ENCODE measurements at places on chromosomes 5 and 9.

DNA sequence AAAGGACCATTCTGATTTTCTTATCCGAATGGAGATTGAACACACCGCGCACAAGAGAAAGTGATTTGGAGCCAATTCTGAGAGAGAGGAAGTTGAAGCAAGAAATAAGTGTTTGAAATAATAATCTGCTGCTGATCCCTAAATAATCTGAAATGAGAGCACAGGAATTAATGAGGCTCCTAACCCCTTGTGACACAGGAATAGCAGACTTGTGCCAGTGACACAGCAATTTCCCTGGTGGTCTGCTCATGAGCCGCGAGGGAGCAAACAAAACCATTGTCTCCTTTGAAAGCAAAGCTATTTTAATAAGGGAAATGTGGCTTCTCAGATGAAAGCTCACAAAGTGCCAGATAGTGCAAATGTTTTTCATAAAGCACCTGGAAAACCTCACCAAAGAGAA lies 936.1 kb upstream of the WWC1 start:
- DNase-seq: no peak

DNA sequence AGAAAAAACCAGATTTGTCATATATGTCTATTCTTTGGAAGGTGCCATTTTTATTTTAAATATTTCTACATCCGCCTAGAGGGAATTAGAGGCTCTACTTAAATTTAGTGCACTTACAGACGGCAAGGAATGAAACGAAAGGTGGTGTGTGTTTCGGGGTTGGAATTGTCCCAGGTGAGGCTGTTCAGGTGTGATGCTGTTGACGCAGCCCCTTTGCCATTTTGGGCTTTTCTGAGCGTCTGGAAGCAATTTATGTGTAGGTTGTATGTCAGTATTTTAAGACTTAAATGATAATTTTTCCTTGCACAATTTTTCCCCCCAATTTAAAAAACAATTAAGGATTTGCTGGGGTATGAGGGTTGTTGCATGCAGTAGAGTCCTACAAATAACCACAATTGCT lies 2.0 kb downstream of the TENT4A start:
- no peak for DNase-seq

- peak; percentile 99 for DNase-seq
Observed at GRCh38 chr5:176647030-176647842, at the start of gene TSPAN17. TSS of gene TSPAN17 (plus strand) at chr5:176647484. CDS start at chr5:176647616, 132 bp downstream.

DNA sequence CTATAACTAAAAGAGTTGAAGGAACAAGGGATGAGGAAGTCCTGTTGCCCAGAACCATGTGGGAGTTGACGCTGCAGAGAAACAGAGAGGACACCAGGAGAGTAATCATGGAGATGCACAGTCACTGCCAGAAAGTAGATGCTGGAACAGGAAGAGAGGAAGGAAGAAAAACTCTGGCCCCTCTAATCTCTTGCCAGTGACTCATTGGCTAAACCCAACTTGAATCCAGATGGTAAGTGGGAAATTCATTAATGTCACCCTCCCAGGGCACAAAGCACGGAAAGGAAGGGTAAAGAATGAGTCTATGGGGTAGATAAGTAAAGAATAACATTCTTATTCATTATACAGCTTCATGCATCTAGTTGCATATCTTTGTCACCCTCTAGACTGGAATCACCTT lies 631.9 kb downstream of the PRELID2 start:
- DNase-seq: no peak

DNA sequence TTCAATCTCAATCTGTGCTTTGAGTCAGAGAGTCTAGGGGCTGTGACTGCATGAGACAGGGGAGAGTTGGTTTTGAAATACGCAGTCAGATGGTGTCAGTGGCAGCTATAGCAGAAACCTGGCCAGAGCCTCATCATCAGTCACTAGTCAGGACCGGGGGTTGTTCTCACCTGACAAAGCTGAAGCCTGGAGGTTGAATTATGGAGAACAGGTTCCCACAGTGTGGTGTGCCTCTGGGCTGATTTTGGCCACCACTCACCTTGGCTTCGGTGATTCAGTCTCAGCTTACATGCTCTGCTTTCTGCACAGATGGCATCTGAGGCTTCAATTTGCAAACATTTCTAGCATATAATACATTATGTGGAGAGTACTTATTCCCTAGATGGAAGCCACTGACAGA lies 387.3 kb downstream of the YTHDC2 start:
- DNase-seq: no peak

DNA sequence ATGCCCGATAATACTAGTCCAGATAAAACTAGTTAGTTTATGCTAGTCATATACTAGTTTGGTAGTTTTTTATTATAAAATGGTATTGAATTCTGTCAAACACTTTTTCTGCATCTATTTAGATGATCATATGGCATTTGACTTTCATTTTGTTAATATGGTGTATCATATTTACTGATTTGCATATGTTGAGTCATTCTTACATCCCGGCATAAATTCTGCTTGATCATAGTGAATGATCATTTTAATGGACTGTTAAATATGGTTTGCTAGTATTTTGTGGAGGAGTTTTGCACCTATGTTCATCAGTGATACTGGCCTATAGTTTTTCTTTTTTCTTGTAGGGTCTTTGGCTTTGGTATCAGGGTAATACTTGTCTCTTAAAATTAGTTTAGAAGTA lies 365.6 kb downstream of the TAF11L14 start:
- no peak for DNase-seq

DNA sequence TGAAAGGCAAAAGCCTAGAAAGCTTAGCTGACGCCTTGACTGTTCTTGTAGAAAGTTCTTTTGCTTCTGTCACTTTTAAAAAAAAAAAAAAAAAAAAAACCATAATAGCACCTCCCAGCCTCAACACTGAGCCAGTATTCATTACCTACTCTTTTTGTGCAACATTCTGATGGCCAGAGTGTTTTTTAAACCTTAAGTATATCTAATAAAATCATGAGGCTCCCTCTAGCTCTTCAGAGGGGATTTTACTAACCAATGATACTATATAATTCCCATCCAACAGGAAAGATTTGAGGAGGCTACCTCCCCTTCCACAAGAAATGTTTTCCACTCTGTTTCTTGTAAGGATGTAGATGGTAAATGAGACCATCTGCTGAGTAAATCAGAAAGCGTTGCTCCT lies 3.9 kb downstream of the BNC2 start:
- no peak for DNase-seq

GRCh38 chr5:175680463-175680862 lies 22.6 kb downstream of the HRH2 start:
- DNase-seq: peak; percentile 61

GRCh38 chr5:177113566-177114424 lies 19.8 kb upstream of the NSD1 start:
- peak; percentile 48 for DNase-seq

- no peak for DNase-seq
Observed at GRCh38 chr5:9582406-9582805, 36.5 kb upstream of the SEMA5A start.

GRCh38 chr9:81597419-81598122 lies 91.8 kb downstream of the TLE1 start:
- DNase-seq: no peak

- DNase-seq: peak; percentile 25
Observed at GRCh38 chr9:111151537-111151936, 113.3 kb upstream of the LPAR1 start.
